ENCODE measurements at places on chromosomes 1 and 21. TPM values are rescaled to one million over a fixed set of nuclear protein-coding genes. Genes with fewer than 3 reads are reported as not detected.

- peaks cover 75% of the 10 kb centered on the region for H3K4me1 ChIP-seq
- no peaks in the 10 kb centered on the region for H3K27me3 ChIP-seq
- DNase-seq, result no peak
- peaks cover 5% of the 10 kb centered on the region for H3K36me3 ChIP-seq
Measured at GRCh38 chr1:22026924-22027289, 25.4 kb downstream of the CELA3A start.

Gene ADAMTS4
- 4.8 TPM for total RNA-seq

- H3K27me3 ChIP-seq, result peaks cover 5% of the 10 kb centered on the region
- no peak overlapping the region for H3K4me3 ChIP-seq
- H3K4me1 ChIP-seq, result peaks cover 14% of the 10 kb centered on the region
Measured at GRCh38 chr1:159068886-159069285, 7.7 kb downstream of the AIM2 start.

Gene HENMT1
- total RNA-seq, result 27.6 TPM

DNA sequence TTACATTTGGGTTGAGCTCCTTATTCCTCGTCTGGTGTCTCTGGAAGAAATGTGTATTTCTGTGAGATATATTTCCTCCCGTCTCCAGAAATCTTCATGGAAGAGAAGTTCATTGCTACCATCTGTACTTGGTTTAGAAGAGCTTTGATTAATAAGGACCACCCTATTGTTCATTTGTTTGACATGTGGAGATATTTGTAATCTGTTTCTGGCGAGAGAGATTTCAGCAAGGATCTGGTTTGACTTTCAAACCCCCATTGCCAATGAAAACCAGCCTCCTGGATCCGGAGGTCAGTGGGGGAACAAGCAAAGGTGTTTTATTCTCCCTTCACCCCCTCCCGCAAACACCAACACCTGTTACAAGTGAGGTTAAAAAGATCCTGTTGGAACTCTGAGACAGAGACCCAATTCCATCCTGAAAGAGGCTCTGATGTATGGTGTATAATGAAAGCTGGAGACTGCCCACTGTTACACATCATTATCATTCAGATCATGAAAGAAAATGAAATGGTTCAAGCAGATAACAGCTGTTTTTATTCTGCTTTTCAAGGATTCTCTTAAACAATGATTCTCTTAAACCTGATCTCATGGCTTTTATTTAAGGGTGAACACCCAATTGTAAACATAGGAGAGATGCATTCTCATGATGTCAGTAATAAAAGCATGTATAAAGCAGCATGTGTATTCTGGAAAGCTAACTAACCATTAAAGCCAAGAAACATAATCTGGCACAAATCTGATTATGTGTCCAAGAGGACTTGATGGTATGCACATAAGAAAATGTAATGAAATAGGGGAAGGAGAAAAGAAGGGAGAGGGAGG lies 393.5 kb upstream of the ADGRL2 start:
- no peaks in the 10 kb centered on the region for H3K4me1 ChIP-seq
- H3K27ac ChIP-seq, result no peak overlapping the region
- H3K27me3 ChIP-seq, result no peaks in the 10 kb centered on the region
- no peaks in the 10 kb centered on the region for H3K36me3 ChIP-seq
- no peak overlapping the region for H3K4me3 ChIP-seq
- DNase-seq, result no peak

Gene FAM163A
- not detected for total RNA-seq

Gene TOMM40L
- 9.6 TPM for total RNA-seq

DNA sequence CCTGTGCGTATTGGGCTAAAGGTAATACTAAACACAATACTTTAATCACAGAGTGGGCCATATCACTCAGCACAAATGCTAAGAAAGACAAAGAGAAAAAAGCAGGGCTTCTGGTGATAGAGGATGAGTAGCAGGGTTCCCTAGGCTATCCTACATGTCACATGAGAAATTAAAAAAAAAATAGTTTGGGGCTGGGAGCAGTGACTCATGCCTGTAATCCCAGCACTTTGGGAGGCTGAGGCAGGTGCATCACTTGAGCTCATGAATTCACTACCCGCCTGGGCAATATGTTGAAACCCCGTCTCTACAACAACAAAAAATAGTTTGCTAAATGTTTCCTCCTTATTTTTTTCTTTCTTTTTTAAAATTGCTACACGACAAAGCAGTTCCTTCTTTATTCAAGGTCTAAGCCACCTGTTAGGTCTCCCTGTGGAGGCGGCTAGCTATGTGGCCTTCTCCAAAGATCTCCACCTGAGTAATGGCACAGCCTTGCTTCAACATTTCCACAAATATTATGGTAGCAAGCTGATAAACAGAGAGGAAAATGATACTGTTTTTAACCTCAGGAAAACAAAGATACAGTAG lies 1.5 kb downstream of the ENSA start:
- no peaks in the 10 kb centered on the region for H3K27me3 ChIP-seq
- H3K4me1 ChIP-seq, result peaks cover 22% of the 10 kb centered on the region
- DNase-seq, result no peak
- H3K36me3 ChIP-seq, result peaks cover 24% of the 10 kb centered on the region

Gene IL6R
- 44.4 TPM for total RNA-seq

DNA sequence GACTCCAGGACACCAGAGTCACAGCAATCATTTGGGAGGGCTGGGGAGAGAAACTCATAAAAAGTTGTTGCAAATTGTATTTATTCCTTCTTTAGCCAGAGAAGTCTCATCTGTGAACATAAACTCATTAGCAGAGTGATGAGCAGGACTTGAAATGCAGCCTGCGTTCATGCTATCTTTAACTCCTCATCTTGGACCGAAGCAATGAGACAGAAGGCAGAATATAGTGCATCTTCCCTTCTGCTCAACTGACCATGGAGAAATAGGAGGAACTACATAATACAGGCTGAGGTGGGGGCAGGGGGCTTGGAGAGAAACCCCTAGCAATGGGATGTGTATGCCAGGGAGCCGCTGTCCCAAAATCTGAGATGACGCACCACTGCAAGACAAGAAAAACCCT lies 121.8 kb upstream of the AJAP1 start:
- no peaks in the 10 kb centered on the region for H3K36me3 ChIP-seq
- no peaks in the 10 kb centered on the region for H3K4me1 ChIP-seq
- no peak for DNase-seq
- peaks cover 33% of the 10 kb centered on the region for H3K27me3 ChIP-seq

Gene LCE2C
- total RNA-seq, result not detected

DNA sequence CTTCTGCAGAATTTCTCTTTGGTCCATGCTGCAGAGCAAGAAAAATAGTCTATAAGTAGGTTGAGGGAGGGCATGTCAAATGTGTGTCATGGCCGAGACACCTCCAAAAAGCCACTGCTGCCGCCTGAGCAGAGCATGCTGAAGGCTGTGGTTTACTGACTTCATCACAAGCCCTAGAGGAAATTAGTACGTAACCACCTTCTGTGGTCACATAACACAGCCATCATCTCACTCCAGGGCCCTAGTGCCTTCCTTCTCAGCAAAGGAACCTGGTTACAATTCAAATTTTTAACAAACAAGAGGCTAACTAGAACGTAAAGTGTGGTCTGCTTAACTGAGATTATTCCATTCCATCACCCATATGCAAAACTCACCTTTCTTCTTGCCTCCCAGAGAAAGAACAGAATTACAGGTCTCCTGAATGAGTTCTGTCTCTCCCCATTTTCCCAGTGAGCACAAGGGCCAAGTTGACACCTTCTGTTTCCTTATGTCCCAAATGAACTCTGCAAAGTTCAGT lies at the start of gene PTPN22:
TSS of gene PTPN22 (minus strand) at position 116 of the 517 bp plus-strand sequence.
- peaks cover 72% of the 10 kb centered on the region for H3K4me1 ChIP-seq
- no peaks in the 10 kb centered on the region for H3K36me3 ChIP-seq
- H3K27me3 ChIP-seq, result no peaks in the 10 kb centered on the region
